ENCODE measurements at places on chromosomes 2 and 18.

DNA sequence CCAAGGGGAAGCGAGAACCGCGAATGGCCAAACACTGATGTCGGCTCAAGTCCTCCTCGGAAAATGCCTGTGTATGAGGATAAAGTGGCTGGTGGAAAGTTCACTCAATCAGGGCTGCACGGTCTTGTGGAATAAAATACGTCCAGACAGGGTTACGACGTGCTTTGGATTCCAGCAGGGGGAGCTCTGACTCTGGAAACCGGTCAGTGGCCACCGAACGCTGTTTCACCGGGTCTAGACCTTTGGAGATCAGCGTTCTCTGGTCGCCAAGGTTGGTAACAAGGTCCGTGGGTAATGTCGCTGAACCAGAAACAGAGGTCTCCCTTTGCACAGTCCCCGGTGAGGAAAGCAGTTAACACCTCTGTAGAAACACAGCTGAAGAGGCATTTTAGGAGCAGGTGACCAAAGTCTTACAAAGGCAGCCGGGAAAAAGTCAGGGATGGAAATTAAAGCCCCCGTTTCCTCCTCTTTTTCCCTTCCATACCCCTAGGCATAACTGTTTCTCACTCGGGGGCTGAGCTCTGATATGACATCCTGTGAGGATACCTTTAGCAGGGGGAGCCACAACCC lies 47.8 kb downstream of the CDCA7 start:
- DNase-seq: peak; percentile 61

DNA sequence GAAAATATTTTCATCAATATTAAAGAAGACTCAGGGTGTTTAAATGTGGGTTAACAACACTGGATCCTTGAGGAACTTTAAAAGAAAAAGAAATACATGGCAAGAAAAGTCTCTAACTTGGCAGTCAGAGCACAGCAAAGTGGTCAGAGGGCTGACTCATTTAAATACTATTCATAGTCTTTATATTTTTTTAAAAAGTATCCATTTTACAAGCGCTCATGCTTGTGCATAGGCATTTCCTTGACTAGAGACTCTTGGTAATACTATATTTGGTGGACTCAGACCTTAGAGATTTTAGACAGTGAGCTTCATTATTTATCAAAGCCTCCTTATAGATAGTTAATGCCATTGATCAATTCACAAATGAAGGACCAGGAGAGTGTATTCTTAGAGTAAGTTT lies 110.2 kb downstream of the ABCA12 start:
- no peak for DNase-seq

DNA sequence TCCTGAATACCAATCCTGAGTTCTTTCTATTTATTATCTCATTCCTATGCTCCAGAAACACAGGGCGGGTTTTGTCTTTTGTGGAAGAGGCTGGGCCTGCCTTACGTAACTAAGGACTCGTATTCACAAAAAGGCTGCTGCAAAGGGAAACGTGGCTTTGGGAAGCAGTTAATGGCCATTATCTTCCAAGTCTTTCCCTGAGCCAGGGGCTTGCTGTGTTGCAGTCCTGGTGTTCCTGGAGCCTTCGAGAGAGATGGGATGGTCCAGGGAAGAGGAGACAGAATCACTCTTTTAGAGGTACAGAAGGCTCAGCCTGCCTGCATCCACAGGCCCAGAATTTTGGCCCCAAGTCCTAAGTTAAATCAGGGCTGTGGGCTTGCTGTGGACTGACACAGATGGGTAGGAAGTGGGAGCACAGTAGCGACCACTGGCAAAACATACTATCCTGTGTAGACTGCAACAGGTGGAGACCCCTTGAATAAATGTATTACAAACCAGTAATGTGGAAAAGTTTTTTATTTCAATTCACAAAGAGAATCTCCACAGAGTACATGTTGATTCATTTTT lies 139.4 kb upstream of the ST6GAL2 start:
- no peak for DNase-seq

GRCh38 chr2:159671047-159671446 lies 41.3 kb upstream of the MARCHF7 start:
- no peak for DNase-seq

- no peak for DNase-seq
These were observed 43.4 kb downstream of the ZCCHC2 start for GRCh38 chr18:62566199-62566598.

DNA sequence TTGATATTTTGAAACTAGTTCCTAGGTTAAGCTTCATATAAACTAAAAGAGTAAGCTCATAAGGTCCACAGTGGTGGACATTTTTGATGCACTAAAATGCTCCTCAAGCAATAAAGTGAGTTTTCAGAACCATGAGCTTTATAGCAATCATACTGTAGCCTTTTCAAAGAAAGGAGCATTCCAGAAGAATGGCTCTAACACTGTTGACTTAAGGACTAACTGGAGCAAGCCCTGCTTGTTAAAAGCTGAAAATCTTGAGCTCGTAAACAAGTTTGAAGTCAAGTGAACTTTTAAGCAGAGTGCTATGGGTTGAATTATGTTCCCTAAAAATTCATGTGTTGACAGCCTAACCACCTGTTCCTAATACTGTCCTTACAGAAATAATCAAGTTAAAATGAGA lies 38.0 kb downstream of the KYNU start:
- no peak for DNase-seq

DNA sequence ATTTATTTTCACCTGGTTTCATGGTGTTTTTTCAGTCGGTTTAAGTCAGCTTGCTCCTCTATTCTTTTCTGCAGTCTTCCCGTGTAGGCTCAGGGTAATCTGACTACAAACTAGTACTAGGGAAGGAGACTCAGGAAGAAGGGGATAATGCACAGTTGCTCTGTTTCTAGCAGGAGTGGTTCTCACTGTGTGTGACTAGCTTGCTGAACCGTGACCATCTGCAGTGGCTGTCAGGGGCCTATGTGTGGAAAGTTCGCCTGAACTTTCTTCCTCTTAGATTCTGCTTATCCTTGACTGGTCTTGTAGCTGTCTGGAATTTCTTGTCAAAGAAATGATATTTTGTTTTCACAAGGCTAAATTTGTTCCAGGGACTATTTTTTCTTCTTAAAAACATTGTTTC lies 46.3 kb upstream of the AQP4 start:
- DNase-seq: no peak

GRCh38 chr2:239767021-239767905 lies 257.9 kb downstream of the NDUFA10 start:
- no peak for DNase-seq

- DNase-seq: no peak
These were observed 4.6 kb downstream of the SIX2 start for GRCh38 chr2:45004562-45005191.

GRCh38 chr2:159976527-159977160 lies 85.8 kb downstream of the PLA2R1 start:
- DNase-seq: no peak

GRCh38 chr2:239225371-239225851 lies 175.4 kb downstream of the HDAC4 start:
- no peak for DNase-seq

DNA sequence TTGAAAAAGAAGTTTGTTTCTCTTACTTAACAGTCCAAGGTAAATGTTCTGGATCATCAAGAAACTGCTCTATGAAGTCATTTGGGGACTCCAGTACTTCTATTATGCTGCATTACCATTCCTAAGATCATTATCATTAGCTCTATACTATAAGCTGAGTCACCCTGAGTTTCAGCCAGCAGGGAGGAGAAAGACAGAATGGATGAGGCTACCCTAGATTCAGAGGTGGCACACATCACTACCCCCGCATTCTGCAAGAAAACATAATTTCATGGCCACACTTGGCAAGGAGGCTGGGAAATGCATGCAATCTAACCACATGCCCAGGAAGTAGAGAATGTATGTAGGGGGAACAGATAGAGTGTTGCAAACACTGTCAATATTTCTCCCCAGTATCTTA lies 16.6 kb upstream of the LNPK start:
- DNase-seq: no peak

Data from stimulated activated CD4-positive, alpha-beta T cell treated with anti-CD3 and anti-CD28 coated beads, TNF-alpha, amount 100 ng/mL, for 48 hours (primary cell).